ENCODE measurements at places on chromosomes 7 and 10.

DNA sequence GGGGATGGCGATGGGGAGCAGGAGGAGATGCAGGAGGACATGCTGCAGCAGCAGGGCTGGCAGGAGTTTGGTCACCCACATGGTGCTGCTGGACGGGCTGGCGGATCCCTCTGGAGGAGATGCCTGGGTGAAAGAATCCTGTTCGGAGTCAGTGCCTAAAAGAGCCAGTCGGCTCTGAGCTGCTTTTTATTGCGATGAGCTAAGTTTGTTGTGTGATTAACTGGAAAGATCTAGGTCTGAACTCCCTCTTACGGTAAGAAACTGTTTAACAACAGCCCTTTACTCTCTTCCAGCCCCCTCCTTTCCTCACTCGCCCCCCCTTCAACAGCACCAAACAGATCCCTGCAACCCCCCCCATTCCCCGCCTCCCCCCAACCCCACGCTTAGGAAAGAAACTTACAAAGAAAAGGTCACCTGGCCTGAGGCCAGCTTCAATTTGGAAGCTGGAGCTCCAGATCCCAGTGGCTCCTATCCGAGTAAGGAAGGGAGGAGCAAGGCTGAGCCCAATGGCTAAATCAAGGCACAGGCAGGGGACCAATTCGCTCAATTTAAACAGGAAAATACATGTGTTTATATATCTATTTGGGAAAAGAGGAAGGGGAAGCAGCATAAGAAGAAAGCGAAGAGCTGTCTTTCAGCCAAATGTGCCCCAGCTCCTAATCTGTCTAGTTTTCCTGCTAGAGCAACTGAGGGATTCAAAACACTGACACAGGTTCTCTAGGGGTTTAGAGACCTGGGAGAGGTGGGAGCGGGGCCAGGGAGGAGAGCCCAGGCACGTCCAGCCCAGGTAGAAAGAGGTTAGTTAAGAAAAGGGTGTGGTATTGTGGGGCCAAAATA lies at the start of gene HGF:
HGF (minus strand) TSS at position 157 of the 837 bp plus-strand sequence; CDS start at position 81, 76 bp downstream.
- DNase-seq, result no peak

DNA sequence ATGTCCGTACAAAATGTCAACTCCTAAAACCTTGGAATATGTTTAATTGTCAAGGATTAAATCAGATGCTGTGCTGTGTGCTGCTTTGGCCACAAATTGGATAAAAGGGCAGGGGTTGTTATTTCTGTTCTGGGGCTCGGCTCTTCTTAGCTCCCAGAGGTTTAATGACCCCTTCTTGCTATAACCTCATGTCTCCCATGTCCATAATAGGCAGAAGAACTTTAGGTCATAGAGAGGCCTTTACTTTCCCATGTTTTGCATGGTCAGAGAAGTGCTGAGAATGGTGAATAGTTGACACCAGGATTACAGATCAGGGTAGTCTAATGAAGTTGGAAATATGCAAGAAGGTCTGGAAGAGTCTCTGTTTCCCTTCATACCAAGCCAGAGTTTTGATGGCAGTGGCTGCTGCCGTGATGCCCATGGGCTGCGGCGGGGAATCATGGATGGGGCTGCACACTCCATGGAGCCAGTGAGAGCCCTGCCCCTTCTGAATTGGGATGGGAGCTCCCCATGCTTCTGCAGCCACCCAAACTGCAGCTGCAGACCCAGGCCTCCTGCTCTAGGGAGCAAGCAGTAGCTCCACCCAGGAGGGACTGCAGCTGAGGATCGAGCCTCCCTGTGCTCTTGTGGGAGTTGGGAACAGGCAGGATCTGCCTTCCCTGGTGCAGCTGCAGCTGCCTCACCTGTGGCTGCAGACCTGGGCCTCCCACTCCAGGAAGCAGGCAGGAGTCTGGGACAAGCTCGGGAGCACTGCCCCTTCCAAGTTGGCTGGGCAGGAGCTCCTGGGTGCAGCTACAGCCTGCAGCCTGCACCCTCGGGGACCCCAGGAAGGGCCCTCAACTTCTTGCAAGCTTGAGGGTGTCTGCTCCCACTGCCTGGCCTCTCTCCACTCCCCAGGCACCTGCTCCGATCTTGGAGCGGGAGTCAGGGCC lies 23.1 kb upstream of the STEAP4 start:
- no peak for DNase-seq

DNA sequence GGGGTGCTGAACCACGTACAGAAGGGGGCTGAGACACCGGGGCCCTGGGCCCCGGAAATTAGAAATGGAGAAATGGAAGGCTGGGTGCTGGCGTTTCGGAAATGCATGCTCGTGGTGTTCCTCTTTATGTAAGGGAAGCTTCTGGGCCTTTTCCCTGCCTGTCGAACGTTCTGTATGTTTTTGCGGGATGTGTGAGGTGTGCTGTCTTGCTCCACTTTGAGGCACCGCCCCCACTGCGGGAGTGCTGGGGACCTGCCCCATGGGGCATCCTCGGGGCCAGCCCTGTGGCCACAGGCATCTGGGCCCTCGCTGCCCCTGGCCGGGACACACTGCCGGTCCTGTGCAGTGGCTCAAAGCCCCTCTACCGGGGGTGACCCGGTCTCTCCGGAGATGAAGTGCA lies 1.7 kb upstream of the VENTX start:
- DNase-seq, result no peak

- DNase-seq, result no peak
These were observed 156.8 kb upstream of the MAGI2 start for GRCh38 chr7:79610313-79610712.

DNA sequence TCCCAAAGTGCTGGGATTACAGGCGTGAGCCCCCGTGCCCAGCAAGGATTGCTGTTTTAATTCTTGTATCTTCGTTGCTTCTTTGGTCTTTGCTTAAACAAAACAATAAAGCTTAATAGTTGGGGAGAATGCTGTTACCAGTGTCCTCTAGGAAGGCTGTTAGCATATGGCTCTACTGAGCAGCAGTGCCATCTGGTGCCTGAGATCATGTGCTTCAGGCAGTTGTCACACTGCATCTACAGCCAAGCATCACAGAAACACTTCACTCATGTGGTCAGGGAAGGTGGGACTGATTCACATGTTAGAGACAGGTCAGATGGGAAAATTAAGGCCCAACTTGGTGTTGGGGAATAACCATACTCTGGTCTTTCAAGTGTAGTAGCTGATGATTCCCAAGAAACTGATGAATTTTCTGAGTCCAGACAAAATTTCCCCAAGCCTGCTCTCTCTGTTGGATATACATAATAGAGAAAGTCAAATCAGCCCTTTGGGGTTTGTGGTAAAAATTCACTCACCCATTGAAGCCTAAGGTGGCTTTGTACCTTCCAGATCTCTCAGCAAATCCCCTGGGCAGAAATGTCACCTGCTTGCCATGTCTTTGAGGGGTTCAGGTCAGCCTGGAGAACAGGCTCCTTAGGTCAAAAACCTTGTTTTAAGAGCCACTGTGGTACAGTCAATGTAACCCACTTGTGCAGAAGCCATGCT lies 28.4 kb downstream of the UBE2D4 start:
- DNase-seq, result peak; percentile 80
